T-helper 1 cell treated with Interleukin-12 subunit alpha and Interleukin-12 subunit beta and Interleukin-4 antibody, amounts not matched to agents 30 ng/mL and 1 ng/mL, for 36 hours (primary cell): ENCODE measurements at places on chromosomes 5 and 9. TPM values are rescaled to one million over a fixed set of nuclear protein-coding genes. Genes with fewer than 3 reads are reported as not detected.

Gene MVB12B
- total RNA-seq, result 7.7 and 9.1 TPM in 2 replicates

Gene PCDHGC4
- 0.37 TPM in 1 of 2 replicates, not detected in the other for total RNA-seq

Gene ATP6V1G1
- 92.5 and 94.4 TPM in 2 replicates for total RNA-seq

Gene GALNT12
- total RNA-seq, result 3.3 and 4.0 TPM in 2 replicates

Gene EGFL7
- 0.49 and 1.0 TPM in 2 replicates for total RNA-seq

Gene PROB1
- 5.2 TPM in 2 replicates for total RNA-seq

Gene NSG2
- not detected in 2 replicates for total RNA-seq

Gene SLC23A1
- 4.0 and 5.9 TPM in 2 replicates for total RNA-seq

Gene TUSC1
- 0.29 and 0.32 TPM in 2 replicates for total RNA-seq

Gene NTMT1
- 33.7 and 35.4 TPM in 2 replicates for total RNA-seq

Gene DBH
- 0.05 TPM in 1 of 2 replicates, not detected in the other for total RNA-seq

Gene FIBCD1
- not detected in 2 replicates for total RNA-seq

Gene SPATA31D4
- total RNA-seq, result not detected in 2 replicates

Gene RXRA
- total RNA-seq, result 1.5 and 2.0 TPM in 2 replicates

Gene FBXW11
- 34.4 and 35.4 TPM in 2 replicates for total RNA-seq

Gene TMED7
- 51.9 and 52.6 TPM in 2 replicates for total RNA-seq

Gene HRH2
- total RNA-seq, result 39.3 and 39.8 TPM in 2 replicates

Gene FOXD1
- 0.20 and 0.29 TPM in 2 replicates for total RNA-seq

Gene GGTA1
- 0.20 TPM in 1 of 2 replicates, not detected in the other for total RNA-seq

Gene SEPTIN8
- total RNA-seq, result 52.4 and 54.0 TPM in 2 replicates

Gene FREM1
- total RNA-seq, result 0.02 TPM in 1 of 2 replicates, not detected in the other

Gene MRPL41
- total RNA-seq, result 45.8 and 53.8 TPM in 2 replicates

Gene KIAA1958
- total RNA-seq, result 3.9 and 4.3 TPM in 2 replicates

Gene SNAPC3
- total RNA-seq, result 36.7 and 37.1 TPM in 2 replicates

Gene C5orf34
- 5.7 and 6.5 TPM in 2 replicates for total RNA-seq

Gene RANBP17
- not detected in 2 replicates for total RNA-seq

Gene AIF1L
- total RNA-seq, result 0.10 TPM in 2 replicates

Gene SLC25A51
- total RNA-seq, result 30.7 and 32.9 TPM in 2 replicates

Gene ZNF462
- total RNA-seq, result 0.71 TPM in 2 replicates

Gene TXNDC8
- not detected in 2 replicates for total RNA-seq

Gene TMEM38B
- 5.7 and 7.9 TPM in 2 replicates for total RNA-seq

Gene TEX48
- 0.91 and 1.1 TPM in 2 replicates for total RNA-seq

Gene CTXN3
- total RNA-seq, result not detected in 2 replicates

Gene GFI1B
- not detected in 2 replicates for total RNA-seq

Gene TCF7
- total RNA-seq, result 107 and 110 TPM in 2 replicates

Gene PDCD1LG2
- 10.5 and 11.4 TPM in 2 replicates for total RNA-seq

Gene HSD17B3
- not detected in 2 replicates for total RNA-seq
